ENCODE measurements at places on chromosomes 6 and 20.

- no peak for DNase-seq
Observed at GRCh38 chr6:158053377-158054313, 72.0 kb downstream of the SYNJ2 start.

DNA sequence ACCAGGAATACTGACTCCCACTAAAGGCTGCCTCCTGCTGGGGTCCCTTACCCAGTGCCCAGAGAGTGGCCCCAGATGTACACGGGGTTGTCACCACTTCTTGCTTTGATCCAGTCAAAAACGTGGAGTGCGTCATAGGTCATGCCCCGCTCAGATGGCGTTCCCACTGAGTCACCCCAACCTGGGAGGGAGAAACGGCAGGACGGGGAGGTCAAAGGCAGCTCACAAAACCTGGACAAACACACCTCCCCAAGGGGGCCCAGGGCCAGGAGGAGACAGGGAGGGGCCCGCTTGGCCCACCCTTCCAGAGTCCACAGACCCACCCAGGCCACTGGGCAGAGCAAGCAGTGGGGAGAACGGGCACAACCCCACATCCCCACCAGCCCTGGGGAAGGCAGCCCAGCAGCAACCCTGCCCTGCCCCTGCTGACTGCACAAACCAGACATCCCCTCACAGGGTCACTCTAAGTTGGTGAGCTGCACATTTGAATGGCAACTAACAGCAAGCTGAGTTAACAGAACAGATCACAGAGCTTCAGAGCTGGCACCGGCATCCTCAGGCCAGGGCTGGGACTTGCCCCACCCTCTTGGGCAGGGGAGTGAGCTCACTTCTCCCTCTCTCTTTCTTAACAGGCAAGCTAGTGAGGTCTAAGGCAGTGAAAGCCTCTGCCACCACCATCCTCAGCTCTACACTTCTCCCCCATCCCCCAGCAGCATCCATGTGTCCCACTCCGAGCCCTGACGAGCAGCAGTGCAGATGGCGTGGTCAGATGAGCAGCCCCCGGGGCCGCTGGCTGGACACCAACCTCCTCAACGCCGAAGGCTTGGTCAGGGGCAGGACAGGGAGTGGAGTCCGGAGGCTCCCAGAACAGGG, 61.7 kb downstream of the PYGB start:
- DNase-seq, result no peak

GRCh38 chr6:68139130-68139529, 496.0 kb upstream of the ADGRB3 start:
- DNase-seq, result no peak

DNA sequence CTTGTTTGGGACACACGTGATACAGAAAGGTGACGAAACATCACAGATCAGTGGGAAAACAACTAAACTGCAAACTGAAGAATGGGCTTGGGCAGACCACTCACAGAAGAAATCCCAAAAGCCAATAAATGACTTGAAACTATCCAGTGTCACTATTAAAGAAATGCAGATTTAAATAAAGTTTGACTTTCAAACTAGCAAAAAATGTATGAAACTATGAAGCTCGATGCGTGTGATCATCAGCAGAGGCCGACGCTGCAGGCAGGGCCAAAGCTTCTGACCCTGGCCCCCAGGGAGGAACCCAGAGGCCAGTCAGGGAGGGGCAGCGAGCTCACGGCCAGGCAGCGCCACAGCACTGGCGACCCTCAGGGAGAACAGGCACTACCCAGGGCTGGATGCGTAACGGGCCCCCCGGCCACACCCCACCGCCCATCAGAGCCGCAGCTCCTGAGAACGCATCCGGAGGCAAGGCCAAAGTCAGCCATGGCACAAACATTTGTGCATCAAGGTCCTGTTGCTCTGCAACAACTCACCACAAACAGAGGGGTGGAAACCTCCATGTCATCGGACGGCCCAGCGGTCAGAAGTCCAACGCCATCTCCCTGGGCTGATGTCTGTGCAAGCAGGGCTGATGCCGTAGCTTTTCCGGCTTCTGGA, 94.1 kb downstream of the YTHDF1 start:
- DNase-seq, result no peak

GRCh38 chr6:127833336-127833735, 67.5 kb downstream of the THEMIS start:
- no peak for DNase-seq

DNA sequence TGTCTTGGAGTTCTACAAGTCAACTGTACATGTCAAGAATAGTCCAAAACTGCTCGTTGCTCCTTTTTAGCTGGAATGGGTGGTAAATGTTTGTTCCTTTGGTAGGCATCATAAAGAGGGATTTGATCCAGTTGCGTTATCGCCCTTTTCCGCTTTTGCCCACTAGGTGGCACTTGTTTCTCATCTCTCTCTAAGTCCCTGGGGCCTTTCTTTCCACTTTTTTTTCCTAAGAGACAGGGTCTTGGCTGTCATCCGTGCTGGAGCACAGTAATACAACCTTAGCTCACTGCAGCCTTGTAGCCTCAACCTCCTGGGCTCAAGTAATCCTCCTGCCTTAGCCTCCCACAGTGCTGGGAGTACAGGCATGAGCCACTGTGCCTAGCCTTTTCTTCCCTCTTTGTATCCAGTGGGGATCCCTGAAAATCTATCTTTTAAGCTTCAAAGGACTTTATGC, 20.7 kb downstream of the GTPBP2 start:
- peak; percentile 53 for DNase-seq

Measured in AML-193 (cell line).